Activated CD8-positive, alpha-beta memory T cell treated with anti-CD3 and anti-CD28 coated beads, Interleukin-2, amount 10 ng/mL, durations not matched to agents 7 days and 5 days (primary cell): ENCODE measurements at places on chromosomes 1 and 21. TPM values are rescaled to one million over a fixed set of nuclear protein-coding genes. Genes with fewer than 3 reads are reported as not detected.

GRCh38 chr1:218284917-218285635, at the start of gene RRP15:
Gene RRP15 (plus strand): TSS chr1:218285293. CDS start chr1:218285317, 24 bp downstream.
- peak within 1 kb of the TSS; percentile 93 for H3K4me3 ChIP-seq
- H3K4me1 ChIP-seq = peaks cover 25% of the 10 kb centered on the region
- peak within 1 kb of the TSS; percentile 85 for H3K27ac ChIP-seq
- DNase-seq = peak; percentile 93
- H3K36me3 ChIP-seq = peaks cover 2% of the 10 kb centered on the region
- peaks cover 4% of the 10 kb centered on the region for H3K27me3 ChIP-seq

GRCh38 chr1:175090780-175091179, 23.1 kb downstream of the TNN start:
- H3K36me3 ChIP-seq = no peaks in the 10 kb centered on the region
- H3K4me1 ChIP-seq = no peaks in the 10 kb centered on the region
- no peak for DNase-seq

- peak; percentile 57 for DNase-seq
- H3K27me3 ChIP-seq = peaks cover 52% of the 10 kb centered on the region
- H3K27ac ChIP-seq = no peak overlapping the region
- H3K4me1 ChIP-seq = peaks cover 3% of the 10 kb centered on the region
- no peaks in the 10 kb centered on the region for H3K36me3 ChIP-seq
Measured at GRCh38 chr1:204828352-204828850, 42.3 kb upstream of the NFASC start.

GRCh38 chr21:18153063-18153462, 91.6 kb upstream of the CHODL start:
- peaks cover 23% of the 10 kb centered on the region for H3K4me1 ChIP-seq
- H3K27ac ChIP-seq = no peak overlapping the region
- H3K27me3 ChIP-seq = no peaks in the 10 kb centered on the region
- DNase-seq = no peak
- H3K36me3 ChIP-seq = no peaks in the 10 kb centered on the region

RPE65 gene
- not detected for total RNA-seq

GRCh38 chr1:32337855-32338636, 2.0 kb upstream of the MARCKSL1 start:
- H3K27ac ChIP-seq = peak overlapping the region; percentile 3
- H3K4me3 ChIP-seq = no peak overlapping the region
- H3K36me3 ChIP-seq = peaks cover 4% of the 10 kb centered on the region

DNA sequence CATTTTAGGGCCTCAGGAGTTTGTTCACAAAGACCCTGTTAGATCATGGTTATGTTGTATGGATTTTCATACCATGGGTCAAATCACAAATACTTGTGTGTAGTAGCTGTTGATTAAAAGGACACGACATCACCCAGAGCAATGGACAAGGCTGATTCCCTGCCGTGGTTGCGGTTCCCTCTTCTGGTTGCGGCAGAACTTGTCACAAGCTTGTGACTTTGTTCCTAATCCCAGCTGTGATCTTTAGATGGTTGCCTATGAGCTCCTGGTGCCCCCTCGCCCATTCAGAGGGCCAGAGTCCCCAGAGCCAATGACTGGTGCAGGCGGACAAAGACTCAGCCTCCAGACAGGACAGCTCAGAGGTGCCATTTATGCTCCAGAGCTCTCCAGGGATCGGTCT, 11.8 kb upstream of the SDHB start:
- peaks cover 7% of the 10 kb centered on the region for H3K27me3 ChIP-seq
- peaks cover 3% of the 10 kb centered on the region for H3K36me3 ChIP-seq
- H3K27ac ChIP-seq = no peak overlapping the region
- H3K4me3 ChIP-seq = no peak overlapping the region
- H3K4me1 ChIP-seq = peaks cover 14% of the 10 kb centered on the region

DNA sequence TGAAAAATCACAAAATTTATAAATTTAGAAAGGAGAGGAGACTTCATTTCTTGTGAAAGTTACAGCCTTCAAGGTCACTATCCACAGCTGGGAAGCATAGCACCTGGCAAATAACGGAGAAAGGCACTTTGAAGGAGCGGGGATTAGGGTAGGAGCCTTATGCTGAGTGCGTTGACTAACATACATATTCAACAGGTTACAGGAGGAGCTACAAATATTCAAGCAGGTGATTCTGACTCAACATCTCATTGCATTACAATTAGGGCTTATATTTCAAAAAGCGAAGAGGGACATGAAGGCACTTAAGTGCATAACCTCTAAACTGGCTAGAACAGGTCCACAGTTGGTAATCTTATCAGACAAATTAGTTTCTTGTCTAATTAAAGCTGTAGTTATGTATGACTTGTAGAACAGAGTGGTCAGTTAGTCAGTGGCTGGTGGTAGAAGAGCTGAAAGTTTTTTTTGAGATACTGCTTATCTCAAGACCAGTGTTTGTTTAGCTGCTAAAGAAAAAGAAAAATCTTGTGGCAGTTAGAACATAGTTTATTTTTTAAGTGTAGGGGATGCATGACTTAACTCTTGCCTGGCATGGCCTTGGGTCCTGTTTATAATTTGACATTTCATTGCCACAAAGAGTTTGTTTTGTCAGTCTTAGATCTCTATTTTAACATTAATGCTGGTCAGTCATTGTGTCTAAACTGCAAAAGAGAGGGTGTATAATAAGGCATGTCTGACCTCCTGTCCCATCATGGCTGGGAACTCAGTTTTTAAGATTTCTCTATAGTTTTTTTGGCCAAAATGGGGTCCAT, 311.5 kb downstream of the DUSP10 start:
- DNase-seq = no peak
- no peaks in the 10 kb centered on the region for H3K36me3 ChIP-seq
- peaks cover 12% of the 10 kb centered on the region for H3K27me3 ChIP-seq
- H3K4me1 ChIP-seq = peaks cover 6% of the 10 kb centered on the region
- H3K4me3 ChIP-seq = no peak overlapping the region
